ENCODE measurements at places on chromosomes 12 and 14.
A peak's percentile ranks its signal among the peaks of the same experiment; 100 is the strongest.

- no peak for DNase-seq
These were observed 126.2 kb downstream of the RFLNA start for GRCh38 chr12:124420996-124421674.

DNA sequence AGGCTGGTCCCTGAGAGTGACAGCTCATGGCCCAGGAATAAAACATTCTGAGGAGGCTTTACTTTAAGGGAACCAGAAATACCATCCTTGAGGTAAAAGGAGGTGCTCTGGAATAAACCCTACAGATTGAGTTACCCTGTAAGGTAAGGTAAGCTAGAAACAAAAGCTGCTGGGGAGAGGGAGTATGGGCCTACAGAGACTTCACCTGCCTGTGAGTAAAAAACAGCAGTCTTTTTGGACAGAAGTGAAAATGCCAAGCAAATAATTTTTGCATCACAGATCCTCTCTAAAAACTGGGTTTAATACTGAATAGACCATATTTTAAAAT is 41.2 kb downstream of the CORO1C start:
- DNase-seq, result no peak

GRCh38 chr12:124368421-124369032 is 73.6 kb downstream of the RFLNA start:
- DNase-seq, result no peak

DNA sequence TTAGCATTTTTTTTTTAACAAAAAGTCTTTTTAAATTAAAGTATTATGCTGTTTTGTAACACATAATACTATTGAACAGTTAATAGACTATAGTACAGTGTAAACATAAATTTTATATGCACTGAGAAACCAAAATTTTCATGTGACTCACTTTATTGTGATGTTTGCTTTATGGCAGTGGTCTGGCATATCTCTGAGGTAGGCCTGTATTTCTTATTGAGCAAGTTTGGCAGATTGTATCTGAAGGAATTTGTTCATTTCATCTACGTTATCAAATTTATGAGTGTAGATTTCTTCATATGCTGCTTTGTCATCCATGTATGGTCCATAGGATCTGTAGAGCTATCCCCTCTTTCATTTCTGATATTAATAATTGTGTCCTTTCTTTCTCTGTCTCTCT is 78.8 kb upstream of the PDE3A start:
- DNase-seq, result no peak

GRCh38 chr12:13428538-13429265 is 232.2 kb downstream of the EMP1 start:
- peak; percentile 74 for DNase-seq

DNA sequence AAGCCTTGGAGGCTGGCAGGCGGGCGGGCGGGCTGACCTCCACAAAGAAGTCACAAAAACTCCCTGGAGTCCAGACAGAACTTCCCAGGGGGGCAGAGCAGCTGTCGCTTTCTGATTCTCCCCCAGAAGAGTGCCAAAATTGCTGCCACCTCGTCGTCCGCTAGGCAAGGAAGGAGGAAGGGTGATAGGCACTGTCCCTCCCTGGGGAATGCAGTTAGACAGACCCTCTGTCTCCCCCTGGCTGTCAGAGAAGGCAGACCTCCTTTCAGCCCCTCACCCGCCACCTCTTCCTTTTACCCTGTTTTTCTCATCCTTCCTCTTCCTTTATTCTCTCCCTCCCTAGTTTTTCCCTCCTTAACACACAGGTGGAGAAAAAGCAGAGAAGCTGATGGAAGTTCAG is 18.7 kb downstream of the GRIN2B start:
- DNase-seq, result no peak

DNA sequence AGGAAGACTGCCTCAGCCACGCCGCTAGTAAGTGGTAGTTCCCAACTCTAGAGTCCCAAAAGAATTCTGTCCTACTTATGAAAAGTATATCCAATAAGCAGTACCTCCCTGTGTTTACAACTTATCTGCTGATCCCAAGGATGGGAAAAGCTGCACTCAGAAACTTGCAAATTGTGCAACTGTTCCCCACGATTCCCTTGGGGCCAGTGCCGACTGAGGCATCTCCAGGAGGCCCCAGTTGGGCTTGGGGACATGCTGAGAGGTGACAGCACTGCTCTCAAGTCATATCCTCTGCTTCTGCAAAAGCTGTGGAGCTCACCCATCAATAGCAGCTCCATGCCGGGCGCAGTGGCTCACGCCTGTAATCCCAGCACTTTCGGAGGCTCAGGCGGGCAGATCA is 23.7 kb downstream of the SPRING1 start:
- no peak for DNase-seq

GRCh38 chr12:94710933-94711332 is 60.6 kb upstream of the TMCC3 start:
- DNase-seq, result no peak

GRCh38 chr12:45587877-45588533 is 141.5 kb upstream of the ARID2 start:
- no peak for DNase-seq

DNA sequence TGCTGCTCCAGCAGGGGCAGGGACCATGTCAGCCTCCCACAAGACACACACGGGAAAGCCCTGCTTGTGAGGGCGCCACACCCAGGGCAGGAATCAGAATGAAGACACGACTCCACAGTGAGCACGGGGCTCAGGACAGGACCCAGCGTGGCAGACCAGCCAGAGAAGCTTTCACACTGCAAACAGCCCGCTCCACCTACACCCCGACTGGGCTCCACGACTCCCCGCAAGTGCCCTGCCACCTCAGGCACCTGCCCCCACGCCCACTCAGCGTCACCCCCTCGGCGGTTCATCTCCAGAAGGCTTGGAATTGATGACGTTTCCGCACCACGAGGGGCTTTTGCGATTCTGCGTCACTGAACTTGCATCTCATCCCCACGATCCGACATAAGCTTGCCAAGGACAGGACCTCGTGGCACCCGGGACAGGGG is 91.1 kb downstream of the FBXL14 start:
- no peak for DNase-seq

GRCh38 chr12:95446506-95446900 is 27.4 kb upstream of the METAP2 start:
- peak; percentile 17 for DNase-seq

DNA sequence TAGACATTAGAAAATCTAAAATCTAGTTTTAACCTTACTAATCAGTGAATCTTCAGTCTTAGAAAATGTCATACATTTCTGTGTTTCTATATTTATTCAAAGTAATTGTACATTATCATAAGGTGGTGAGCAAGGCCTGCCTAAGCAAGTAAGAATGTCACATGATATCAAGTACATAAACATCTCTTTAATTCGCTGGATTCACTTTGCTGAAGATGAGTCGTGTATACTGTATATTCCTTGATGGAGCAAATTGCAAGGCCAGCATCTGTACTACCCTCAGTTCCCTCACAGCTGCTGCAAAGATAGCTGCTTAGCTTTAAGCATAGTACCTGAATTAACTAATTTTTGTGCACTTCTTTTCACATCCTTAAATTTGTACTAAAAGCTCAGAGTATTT is 8.5 kb upstream of the AK7 start:
- DNase-seq, result peak; percentile 9

- no peak for DNase-seq
These were observed 32.3 kb downstream of the NRDE2 start for GRCh38 chr14:90299408-90299807.

DNA sequence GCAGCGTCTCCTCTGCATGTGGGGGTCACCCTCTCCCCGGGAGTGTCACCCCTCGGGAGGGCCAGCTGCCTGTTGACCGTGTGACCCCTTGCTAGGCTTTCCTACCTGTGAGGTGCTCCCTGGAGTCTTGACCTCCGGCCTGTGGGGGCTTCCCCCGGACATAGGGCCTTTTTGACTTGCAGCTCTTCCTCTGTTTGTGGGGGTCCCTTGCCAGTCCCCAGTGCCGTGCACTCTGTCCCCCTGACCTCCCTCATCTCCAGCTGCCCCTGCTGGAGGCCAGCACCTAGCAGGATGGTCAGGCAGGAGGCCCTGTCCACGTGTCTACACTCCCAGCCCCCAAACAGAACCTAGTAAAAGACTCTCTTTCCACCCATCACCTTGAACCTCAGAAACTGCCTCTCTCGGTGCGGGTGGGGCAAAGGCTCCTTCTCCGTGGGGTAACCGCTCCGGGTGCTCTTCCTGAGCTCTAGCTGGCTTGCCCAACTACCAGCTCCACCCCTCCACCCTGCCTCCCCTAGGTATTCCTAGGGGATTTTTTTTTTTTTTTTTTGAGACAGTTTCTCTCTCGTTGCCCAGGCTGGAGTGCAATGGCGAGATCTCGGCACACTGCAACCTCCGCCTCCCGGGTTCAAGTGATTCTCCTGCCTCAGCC is 810 bp downstream of the AACS start:
- DNase-seq, result no peak

GRCh38 chr12:67681105-67681778 is 32.7 kb downstream of the DYRK2 start:
- DNase-seq, result peak; percentile 98

DNA sequence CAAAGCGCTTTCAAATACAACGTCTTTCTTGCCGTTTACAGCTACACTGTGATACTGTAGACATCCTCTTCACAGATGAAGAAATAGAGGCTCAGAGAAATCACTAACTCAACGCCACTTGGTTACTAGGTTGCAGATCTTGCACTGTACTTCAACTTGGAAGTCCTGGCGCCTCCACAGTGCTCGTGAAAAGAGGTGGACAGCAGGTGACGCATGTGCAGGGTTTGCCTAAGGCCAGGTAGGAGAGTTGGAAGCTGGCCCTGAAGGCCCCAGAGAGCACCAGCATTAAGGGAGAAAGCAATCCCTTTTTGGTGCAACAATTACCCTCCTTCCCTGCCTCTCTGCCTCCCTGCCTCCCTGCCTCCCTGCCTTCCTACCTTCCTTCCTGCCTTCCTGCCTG is 22.8 kb upstream of the TSPAN9 start:
- no peak for DNase-seq

GRCh38 chr12:124621296-124621660 is 53.9 kb upstream of the NCOR2 start:
- peak; percentile 79 for DNase-seq

DNA sequence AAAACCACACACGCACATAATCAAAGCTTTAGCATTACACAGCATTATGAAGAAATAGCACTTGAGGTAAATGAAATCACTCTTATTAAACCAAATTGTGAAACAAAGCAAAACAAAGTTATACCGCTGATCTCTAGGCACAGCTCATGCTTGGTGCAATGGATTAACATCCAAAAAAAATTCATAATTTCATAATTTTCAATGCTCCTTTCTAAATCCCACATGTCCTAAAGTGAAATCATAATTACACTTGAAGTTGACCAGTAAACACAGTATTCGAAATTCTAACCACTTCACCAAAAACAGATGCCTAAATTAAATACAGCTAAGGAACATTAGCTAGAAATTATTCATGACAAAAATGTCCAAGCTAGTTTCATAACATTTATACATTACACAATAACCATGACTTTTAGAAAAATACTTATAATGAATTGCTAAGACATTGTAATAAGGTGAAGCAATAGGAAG is 1.5 kb downstream of the MLH3 start:
- DNase-seq, result no peak

- no peak for DNase-seq
These were observed 102.2 kb downstream of the SNAPC1 start for GRCh38 chr14:61864329-61864898.

- no peak for DNase-seq
These were observed 29.2 kb downstream of the FBLN5 start for GRCh38 chr14:91918186-91918883.

- DNase-seq, result no peak
These were observed 48.7 kb downstream of the SRGAP1 start for GRCh38 chr12:63893170-63893569.

DNA sequence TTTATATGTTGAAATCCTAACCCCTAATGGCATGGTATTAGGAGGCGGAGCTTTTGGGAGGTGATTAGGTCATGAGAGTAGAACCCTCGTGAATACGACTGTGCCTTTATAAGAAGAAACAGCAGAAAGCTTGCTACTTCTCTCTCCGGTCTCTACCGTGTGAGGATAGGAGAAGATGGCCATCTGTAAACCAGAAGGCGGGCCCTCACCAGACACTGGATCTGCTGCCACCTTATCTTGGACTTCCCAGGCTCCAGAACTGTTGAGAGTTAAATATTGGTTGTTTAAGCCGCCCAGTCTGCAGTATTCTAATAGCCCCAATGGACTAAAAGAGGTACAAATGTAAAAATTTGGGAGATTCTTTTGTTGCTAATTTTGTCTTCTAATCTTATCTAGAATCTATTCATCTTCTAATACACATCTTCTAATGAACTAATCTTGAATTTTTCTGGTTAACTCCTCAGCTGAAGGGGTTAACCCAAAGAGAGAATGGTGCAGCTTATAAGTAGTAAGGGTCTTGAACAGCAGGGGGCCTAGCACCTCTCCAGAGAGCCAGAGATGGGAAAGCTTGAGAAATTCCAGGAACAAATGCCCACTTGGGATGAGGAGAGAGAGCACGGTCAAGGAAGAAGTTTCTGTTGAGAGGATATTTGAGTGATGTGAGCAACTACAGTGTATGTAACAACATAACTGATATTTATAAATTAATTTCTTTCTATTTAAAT is 264.0 kb upstream of the GRIP1 start:
- no peak for DNase-seq

DNA sequence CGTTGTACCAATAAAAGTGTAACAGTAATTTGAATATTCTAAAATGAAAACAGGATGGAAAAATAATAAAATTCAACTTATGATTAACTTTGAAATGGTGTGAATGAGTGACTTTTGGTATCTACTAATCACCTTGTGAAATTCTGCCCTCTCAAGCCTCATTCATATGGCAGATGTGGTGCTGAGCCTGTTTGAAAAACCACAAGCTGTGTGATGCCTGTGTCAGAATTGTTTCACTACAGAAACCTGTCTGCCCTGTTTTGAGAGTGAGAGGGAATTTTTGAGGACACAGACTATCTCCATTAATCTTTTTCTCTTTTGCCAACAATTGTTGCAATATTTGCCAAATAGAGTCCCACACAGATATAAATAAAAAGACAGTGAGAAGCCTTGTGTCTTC is 3.9 kb upstream of the RNU6-7 start:
- no peak for DNase-seq

GRCh38 chr14:72932893-72933292 is 6.6 kb downstream of the DCAF4 start:
- DNase-seq, result no peak

DNA sequence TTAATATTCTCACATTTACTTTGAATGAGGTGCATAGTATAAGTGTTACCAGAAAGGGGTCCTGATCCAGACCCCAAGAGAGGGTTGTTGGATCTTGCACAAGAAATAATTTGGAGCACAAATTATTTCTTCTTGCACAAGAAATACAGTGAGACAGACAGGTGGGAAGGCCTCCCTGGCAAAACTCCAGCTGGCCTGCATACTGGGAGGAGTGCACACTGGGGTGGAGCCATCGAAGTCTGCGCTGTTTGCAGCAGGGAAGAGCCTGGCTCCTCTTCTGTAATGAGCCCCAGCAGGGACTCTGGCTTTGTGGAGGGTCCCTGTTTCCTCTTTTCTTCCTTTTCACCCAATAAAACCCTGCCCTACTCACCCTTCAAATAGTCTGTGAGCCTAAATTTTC is 141.6 kb downstream of the GLT1D1 start:
- no peak for DNase-seq

- no peak for DNase-seq
These were observed 99.6 kb upstream of the PLXNC1 start for GRCh38 chr12:94048757-94049156.
